Uterus (tissue), 4 donors: ENCODE measurements at places on chromosomes 11 and 22. TPM values are rescaled to one million over a fixed set of nuclear protein-coding genes. Genes with fewer than 3 reads are reported as not detected.
A peak's percentile ranks its signal among the peaks of the same experiment; 100 is the strongest.

Gene OR8G5
- total RNA-seq: not detected

- peak overlapping the region; percentile 25 for H3K27ac ChIP-seq
- no peaks in the 10 kb centered on the region for H3K27me3 ChIP-seq
- H3K4me1 ChIP-seq: no peaks in the 10 kb centered on the region
- no peak overlapping the region for H3K4me3 ChIP-seq
Observed at GRCh38 chr11:6404342-6405051, 14.2 kb downstream of the SMPD1 start.

Gene USH1C
- not detected for total RNA-seq

Gene MYBPC3
- total RNA-seq: not detected

Gene IGF2
- total RNA-seq: 54.1 TPM

Gene MTNR1B
- not detected for total RNA-seq

Gene CRACR2B
- total RNA-seq: 15.5 TPM

- H3K36me3 ChIP-seq: no peaks in the 10 kb centered on the region
- H3K27me3 ChIP-seq: no peaks in the 10 kb centered on the region
- H3K4me1 ChIP-seq: no peaks in the 10 kb centered on the region
- no peak overlapping the region for H3K4me3 ChIP-seq
- no peak for DNase-seq
- H3K27ac ChIP-seq: no peak overlapping the region
Observed at GRCh38 chr11:66324664-66325063, 7.8 kb upstream of the CD248 start.

Gene KRTAP5-9
- total RNA-seq: not detected

GRCh38 chr11:36131721-36132397, 157.4 kb downstream of the COMMD9 start:
- H3K27me3 ChIP-seq: no peaks in the 10 kb centered on the region
- H3K4me1 ChIP-seq: no peaks in the 10 kb centered on the region
- H3K4me3 ChIP-seq: no peak overlapping the region

DNA sequence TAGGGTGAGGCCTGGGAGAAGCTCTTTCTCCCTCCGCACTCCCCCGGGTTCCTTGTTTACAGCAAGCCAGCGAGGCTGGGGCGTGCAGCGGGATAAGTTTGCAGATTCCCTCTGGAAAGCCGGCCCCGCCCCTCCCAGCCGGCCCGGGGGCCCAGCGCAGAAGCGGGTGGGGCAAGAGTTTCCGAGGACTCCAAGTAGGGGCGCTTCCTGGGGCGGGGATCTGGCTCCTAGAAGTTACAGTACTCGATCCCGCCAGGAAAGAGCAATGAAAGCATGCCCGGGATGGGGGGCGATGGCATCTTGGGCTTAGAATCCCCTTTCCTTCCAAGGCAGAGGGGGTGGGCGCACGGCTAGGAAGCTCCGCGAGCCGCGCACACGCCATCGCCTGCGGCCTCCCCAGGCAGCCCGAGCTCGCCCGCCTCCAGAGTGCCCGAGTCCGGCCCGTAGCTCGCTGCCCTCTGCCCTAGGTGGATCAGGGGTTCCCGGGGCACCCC, 385 bp downstream of the TST start:
- peak; percentile 79 for DNase-seq
- no peaks in the 10 kb centered on the region for H3K27me3 ChIP-seq
- peaks cover 13% of the 10 kb centered on the region for H3K4me1 ChIP-seq
- H3K36me3 ChIP-seq: no peaks in the 10 kb centered on the region
- H3K4me3 ChIP-seq: peak overlapping the region; percentile 85
- peak overlapping the region; percentile 90 for H3K27ac ChIP-seq

- H3K27ac ChIP-seq: peak overlapping the region; percentile 61
- H3K4me3 ChIP-seq: no peak overlapping the region
- no peaks in the 10 kb centered on the region for H3K4me1 ChIP-seq
- no peaks in the 10 kb centered on the region for H3K36me3 ChIP-seq
- H3K27me3 ChIP-seq: no peaks in the 10 kb centered on the region
- DNase-seq: peak; percentile 52
Observed at GRCh38 chr22:44159221-44159620, 21.5 kb upstream of the PARVG start.

GRCh38 chr11:364991-365725, 4.1 kb upstream of the B4GALNT4 start:
- DNase-seq: no peak
- no peak overlapping the region for H3K27ac ChIP-seq
- H3K36me3 ChIP-seq: no peaks in the 10 kb centered on the region
- peaks cover 4% of the 10 kb centered on the region for H3K27me3 ChIP-seq
- H3K4me3 ChIP-seq: no peak overlapping the region

Gene ACTN3
- 0.46 TPM for total RNA-seq

Gene FZD4
- 48.4 TPM for total RNA-seq
